T-helper 2 cell treated with Interferon-gamma antibody and Interleukin-4, amounts not matched to agents 100 ng/mL and 5 ng/mL, for 36 hours (primary cell): ENCODE measurements at places on chromosomes 12 and 14. TPM values are rescaled to one million over a fixed set of nuclear protein-coding genes. Genes with fewer than 3 reads are reported as not detected.

Gene MMP17
- 0.23 TPM in 1 of 2 replicates, not detected in the other for total RNA-seq

Gene FGF23
- not detected in 2 replicates for total RNA-seq

Gene LRP1-AS
- total RNA-seq: not detected in 2 replicates

Gene SIX1
- total RNA-seq: 0.14 and 0.25 TPM in 2 replicates

Gene SMCO2
- total RNA-seq: 0.45 and 0.84 TPM in 2 replicates

Gene CELA1
- 0.16 TPM in 1 of 2 replicates, not detected in the other for total RNA-seq

Gene TAS2R46
- 1.9 and 2.2 TPM in 2 replicates for total RNA-seq

Gene KLHL42
- 15.8 and 18.5 TPM in 2 replicates for total RNA-seq

Gene RPL10L
- total RNA-seq: not detected in 2 replicates

Gene MANSC1
- total RNA-seq: 0.61 and 0.66 TPM in 2 replicates

Gene TMPRSS12
- not detected in 2 replicates for total RNA-seq

Gene FOXG1
- total RNA-seq: not detected in 2 replicates

Gene TSPAN19
- not detected in 2 replicates for total RNA-seq

Gene PPP1R1A
- total RNA-seq: not detected in 2 replicates

Gene GPR132
- 31.8 and 33.0 TPM in 2 replicates for total RNA-seq

Gene TDRD9
- total RNA-seq: 0.05 TPM in 1 of 2 replicates, not detected in the other

Gene OTUB2
- total RNA-seq: 3.0 and 3.2 TPM in 2 replicates

Gene MYH6
- 0.05 TPM in 1 of 2 replicates, not detected in the other for total RNA-seq

Gene OAS3
- 114 and 117 TPM in 2 replicates for total RNA-seq

Gene CCDC91
- total RNA-seq: 16.5 TPM in 2 replicates

Gene GPR65
- 14.4 and 15.3 TPM in 2 replicates for total RNA-seq

Gene CCDC184
- total RNA-seq: not detected in 2 replicates

Gene LBHD2
- not detected in 2 replicates for total RNA-seq

Gene SERPINA12
- total RNA-seq: not detected in 2 replicates

Gene PIANP
- total RNA-seq: not detected in 2 replicates

Gene CIDEB
- total RNA-seq: 28.6 and 29.5 TPM in 2 replicates

Gene ADAMTS20
- total RNA-seq: not detected in 2 replicates

Gene FSCB
- not detected in 2 replicates for total RNA-seq

Gene ANGEL1
- total RNA-seq: 11.3 and 12.1 TPM in 2 replicates

Gene FAR2
- total RNA-seq: 10.6 and 12.8 TPM in 2 replicates

Gene CPNE6
- not detected in 2 replicates for total RNA-seq

Gene KRT8
- 0.39 TPM in 1 of 2 replicates, not detected in the other for total RNA-seq

Gene PTPRO
- total RNA-seq: 3.5 and 4.0 TPM in 2 replicates

Gene WNT5B
- 0.27 and 0.75 TPM in 2 replicates for total RNA-seq

Gene TMCC3
- not detected in 2 replicates for total RNA-seq

Gene SMIM41
- total RNA-seq: not detected in 2 replicates

Gene SRGAP1
- total RNA-seq: 0.05 and 0.20 TPM in 2 replicates

Gene PPP4R4
- total RNA-seq: 0.64 and 1.1 TPM in 2 replicates

Gene GUCY2C
- not detected in 2 replicates for total RNA-seq

Gene RNASE1
- total RNA-seq: not detected in 2 replicates
